ENCODE measurements at places on chromosomes 13 and 19.

DNA sequence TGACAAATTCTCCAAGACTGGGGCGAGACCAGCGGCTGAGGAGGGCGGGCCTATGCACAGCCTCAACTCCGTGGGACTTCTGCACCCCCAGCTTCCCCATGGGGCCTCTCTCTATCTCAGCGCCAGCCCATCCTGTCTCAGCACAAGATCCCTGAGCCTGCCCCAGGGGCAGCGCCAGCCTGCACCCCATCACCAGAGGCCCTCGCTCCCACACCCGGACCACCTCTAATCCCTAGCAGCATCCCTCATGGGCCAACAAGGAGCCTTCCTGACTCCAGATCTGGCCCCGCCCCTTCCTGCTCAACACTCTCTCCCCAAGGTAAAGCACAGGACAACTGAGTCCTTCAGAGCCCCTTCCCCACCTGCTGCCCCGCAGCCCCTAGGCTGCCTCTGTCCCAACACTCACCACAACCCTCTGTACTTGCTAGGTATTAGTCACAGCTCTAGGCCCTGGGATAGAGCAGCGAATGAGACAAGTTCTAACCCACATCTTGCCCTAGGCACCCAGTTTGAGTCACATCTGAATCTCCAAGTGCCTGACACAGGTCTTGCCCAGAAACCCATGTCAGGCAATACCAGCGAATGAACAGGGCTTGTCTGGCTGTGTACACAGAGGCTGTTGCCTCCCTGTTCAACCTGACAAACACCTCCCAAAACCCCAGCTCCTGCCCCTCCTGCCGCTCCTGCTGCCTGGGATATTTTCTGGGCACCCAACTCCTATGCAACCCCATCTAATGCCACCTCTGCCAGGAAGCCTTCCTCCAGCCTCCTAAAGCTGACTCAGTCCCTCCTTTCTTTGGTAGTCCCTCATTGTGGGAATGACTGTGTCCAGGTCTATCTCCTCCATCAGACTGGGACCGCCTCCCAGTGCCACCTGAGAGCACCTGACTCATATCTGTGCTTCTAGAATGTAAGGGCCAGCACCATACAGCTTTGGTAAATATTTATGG, 18.6 kb downstream of the GRIK5 start:
- no peak for DNase-seq

DNA sequence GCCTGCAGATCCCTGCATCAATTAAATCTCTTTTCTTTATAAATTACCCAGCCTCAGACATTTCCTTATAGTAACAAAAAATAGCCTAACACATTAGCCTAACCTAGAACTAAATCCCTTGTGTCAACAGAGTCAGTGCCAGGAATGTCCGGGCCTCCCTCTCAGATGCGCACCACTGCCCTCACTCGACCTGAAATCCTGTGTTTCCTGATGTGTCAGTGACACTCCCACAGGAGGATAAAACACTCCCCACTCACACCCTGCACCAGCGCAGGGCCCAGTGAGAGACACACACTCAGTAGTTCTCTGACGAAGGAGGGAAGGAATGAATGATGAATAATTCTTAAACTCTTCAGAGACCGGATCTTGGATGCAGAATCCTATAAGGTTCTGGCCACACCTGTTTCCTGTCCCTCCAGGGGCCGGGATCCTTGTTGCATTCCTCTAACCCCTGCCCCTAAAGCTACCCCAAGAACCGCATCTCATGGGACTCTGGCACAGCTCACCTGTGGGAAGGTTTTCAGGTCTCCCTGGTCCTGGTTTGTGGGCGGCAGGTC, 3.1 kb downstream of the CEACAM3 start:
- DNase-seq, result no peak

DNA sequence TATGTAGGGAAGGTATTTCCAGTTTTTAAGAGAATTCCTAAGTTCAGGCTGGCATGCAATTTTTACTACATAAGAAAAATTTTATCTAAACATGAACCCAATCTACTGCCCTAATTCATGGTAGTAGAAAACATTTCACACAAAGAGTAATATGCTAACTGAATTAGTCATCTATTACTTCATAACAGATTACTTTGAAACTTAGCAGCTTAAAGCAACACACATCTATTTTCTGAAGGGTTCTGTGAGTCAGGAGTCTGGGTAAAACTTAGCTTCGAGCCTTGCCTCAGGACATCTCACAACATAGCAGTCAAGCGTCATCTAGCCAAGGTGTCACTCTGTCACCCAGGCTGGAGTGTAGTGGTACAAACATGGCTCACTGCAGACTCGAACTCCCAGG, 537.5 kb downstream of the DCT start:
- no peak for DNase-seq

GRCh38 chr19:53518716-53519115, 19.2 kb upstream of the ZNF331 start:
- no peak for DNase-seq

DNA sequence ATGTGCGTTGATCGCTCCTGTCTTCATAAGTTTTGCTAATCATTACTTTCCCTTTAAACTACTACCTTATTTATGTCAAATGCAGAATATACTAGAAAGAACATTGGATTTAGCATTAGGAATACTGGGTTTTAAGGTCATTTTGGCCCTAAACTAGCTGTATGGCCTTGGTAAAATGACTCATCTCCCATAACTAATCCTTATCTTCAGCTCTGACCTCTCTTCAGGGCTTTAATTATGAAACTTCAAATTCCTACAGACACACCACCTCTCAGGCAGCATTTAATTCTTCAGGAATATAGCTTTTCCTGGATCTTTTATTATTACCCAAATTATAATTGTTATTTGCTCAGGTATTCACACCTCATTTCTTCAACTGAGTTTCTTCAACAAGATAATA, 121.2 kb downstream of the STARD13 start:
- DNase-seq, result no peak

GRCh38 chr19:10461047-10461949, 41.0 kb downstream of the PDE4A start:
- DNase-seq, result peak; percentile 91

DNA sequence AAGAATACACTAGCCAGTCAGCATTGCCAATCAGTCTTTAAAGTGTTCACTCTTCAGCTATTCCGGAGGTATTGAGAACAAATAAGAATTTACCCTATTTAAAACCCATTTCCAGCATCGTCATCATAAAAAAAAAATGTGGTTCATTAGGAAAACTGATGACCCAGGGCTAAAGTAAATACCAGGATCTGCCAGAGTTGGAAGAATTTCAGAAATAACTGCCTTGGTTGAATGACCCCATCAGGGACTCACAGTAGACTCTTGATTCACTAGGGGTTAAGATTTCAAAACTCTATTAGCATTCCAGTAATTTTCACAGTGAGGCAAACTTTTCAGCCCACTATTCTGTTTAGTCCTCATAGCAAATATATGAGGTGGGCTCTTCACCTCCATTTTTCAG, 377.0 kb downstream of the ITGBL1 start:
- DNase-seq, result no peak

DNA sequence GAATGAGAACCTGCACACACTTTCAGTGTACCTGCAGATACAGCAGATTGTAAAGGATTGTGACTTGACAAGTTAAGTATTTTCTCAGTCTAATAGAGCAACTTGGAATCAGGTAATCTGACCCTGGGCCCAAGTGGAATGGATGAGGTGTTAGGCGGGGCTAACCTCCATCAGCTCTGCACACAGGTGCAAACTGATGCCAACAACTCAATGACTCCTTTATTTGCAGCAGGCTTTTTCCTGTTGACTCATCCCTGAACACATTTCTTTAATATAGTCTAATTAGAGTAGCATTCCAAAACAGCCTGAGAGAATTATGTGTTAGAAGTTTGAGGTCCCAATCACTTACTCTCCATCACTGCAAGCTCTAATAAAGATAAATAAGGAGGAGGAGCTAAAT, 48.8 kb downstream of the TPT1 start:
- DNase-seq, result no peak

GRCh38 chr13:25771641-25772478, 280.0 kb downstream of the SHISA2 start:
- no peak for DNase-seq

GRCh38 chr19:18773682-18774081, 17.4 kb downstream of the COMP start:
- DNase-seq, result no peak

GRCh38 chr13:110914331-110915056, 375 bp downstream of the ANKRD10 start:
- peak; percentile 84 for DNase-seq

- DNase-seq, result no peak
These were observed 106.4 kb downstream of the ZNF486 start for GRCh38 chr19:20273376-20273775.

- no peak for DNase-seq
These were observed at the start of gene SIGLEC7 for GRCh38 chr19:51142119-51142518. Gene SIGLEC7 (plus strand): TSS chr19:51142301. CDS start chr19:51142370, 69 bp downstream.

- no peak for DNase-seq
These were observed 18.6 kb upstream of the ZNF816 start for GRCh38 chr19:52981329-52981728.

DNA sequence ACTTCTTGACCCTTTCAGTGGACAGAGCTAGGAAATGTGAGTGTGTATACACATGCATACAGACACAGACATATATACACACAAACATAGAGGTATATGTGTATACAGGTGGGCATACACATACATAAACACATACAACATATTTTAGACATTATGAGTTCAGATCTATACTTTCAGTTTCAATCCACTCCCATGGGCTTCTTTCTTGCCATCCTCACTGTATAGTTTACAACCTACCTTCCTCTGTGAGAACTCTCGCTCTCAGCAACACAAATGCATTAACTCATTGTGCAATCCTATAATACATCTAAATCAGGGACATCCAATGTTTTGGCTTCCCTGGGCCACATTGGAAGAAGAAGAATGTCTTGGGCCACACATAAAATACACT, 21.2 kb upstream of the SCEL start:
- DNase-seq, result no peak

DNA sequence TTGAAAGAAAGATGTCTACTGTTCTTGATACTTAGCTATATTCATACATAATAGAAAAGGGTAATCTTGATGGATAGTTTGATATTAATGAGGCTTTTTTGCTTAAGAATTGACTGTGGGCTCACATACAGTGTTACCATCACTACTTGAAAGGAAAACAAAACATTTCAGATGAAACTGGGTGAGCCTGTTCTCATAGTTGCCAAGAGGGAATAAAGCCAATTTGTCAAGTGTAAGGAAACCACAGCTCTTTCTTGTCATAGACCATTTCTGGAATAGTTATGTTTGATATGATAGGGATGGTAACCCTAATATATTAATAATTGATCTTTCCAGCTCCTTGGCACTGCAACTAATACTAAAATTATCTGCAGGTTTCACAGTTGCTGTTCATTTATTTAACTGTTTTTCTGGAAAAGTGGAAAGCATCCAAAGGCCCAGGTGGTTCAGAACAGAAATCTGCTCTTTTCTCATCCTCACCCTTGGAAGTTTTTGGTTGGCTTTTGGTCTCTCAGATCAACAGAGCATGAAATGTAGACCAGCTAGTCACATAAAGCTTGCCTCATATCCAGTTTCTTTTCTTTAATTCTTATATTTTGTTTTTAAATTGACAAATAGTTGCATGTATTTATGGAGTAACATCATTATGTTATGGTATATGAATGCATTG, 43.2 kb downstream of the ARHGEF7 start:
- no peak for DNase-seq

GRCh38 chr19:2039959-2040646, 10.9 kb downstream of the MKNK2 start:
- no peak for DNase-seq

- no peak for DNase-seq
These were observed 167.3 kb downstream of the USP12 start for GRCh38 chr13:27004326-27004725.

- DNase-seq, result no peak
These were observed 50.0 kb downstream of the PIN1 start for GRCh38 chr19:9885077-9885552.

GRCh38 chr13:32938907-32939306, 77.3 kb upstream of the KL start:
- no peak for DNase-seq

DNA sequence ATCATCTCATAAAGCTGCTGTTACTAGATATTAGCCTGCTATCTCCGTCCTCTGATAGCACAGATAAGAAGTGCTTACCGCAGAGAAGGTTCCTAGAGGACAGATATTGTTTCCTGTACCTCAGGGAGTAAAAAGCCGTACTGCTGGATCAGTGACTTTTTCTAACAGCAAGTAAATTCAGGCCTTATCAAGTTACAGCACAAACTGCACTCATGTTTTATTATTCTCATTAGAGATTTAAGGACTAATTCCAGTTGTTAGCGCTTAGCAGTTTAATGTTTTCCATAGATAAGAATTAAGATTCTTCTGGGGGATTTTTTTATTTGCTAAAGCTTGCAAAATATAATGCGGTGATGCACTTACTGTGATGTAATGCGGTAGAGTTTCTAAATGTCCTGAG, 119.0 kb upstream of the OBI1 start:
- no peak for DNase-seq

- DNase-seq, result no peak
These were observed 33.3 kb upstream of the LRRC4B start for GRCh38 chr19:50601407-50602088.

DNA sequence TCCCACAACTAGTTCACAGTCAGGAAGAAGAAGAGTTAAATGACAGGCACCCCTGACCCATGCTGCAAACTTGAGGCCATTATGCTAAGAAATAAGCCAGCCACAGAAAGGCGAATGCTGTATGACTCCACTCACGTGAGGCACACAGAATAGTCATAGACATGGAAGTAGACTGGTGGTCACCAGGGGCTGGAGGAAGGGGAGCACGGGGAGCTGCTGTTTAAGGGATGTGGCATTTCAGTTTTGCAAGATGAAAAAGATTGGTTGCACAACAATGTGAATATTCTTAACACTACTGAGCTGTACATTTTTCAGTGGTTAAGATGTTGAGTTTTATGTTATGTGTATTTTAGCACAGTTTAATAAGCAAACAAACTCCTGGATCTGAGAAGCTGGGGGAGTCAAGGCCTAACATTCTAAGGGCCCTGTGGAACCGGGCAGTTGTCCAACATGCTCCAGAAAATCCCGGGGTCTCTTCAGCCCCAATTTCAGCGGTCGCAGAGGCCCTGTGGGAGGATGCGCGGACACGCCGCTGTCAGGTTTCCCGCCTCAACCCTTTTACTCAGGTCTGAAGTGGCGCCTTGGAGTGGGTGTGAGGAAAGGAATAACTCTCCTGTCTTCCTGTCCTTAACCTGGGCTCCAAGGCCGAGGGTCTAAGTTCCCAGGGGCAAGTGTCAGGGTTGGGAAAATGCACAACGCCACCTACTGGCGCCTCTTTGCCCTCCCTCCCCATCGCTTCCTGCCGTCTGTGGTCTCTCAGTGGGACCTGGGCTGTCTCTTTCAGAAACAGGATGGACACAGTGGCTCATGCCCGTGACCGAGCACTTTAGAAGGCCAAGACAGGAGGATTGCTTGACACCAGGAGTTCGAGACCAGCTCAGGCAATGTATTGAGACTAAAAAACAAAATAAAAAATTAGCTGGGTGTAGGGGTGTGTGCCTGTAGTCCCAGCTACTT, 4.4 kb upstream of the TMEM272 start:
- peak; percentile 46 for DNase-seq

DNA sequence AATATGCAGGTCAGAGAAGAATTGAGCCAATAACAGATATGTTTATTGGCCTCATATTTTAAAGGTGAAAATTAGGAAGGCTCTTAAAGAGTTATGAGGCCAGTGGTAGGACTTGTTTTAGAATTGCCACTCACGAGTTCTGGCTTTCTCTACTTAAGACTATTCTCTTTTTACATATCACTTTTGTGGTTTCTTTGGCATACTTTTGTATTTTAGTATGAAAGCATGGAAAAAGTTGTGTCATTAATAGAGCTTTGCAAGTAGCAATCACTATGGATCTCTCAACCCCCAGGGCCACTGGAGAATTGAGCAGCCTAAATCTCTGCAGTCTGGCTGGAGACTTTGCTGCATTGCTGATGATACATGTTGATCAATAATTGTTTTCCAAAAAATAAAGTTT, 64.6 kb upstream of the SOX21 start:
- DNase-seq, result no peak
